MCF 10A (cell line): ENCODE measurements at places on chromosomes 1 and 21. TPM values are rescaled to one million over a fixed set of nuclear protein-coding genes. Genes with fewer than 3 reads are reported as not detected.

DNA sequence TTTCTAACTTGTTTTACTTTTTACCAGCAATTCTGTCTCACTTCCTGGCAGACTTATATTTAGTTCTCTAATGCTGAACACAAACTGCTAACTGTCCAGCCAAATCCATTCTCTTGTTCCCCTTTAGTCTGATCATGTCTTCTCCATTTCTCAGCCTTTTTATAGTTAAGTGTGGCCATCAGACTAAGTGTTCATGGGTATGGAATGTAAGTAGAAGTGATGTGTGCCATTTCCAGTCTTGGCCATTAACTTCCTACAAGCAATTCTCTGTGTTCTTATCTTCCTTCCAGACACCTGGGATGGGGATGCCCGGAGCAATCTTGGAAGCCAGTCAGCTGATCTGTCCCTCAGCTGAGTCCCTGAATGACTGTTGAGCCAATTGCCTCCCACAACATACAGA is 165.8 kb downstream of the ST6GALNAC3 start:
- H3K27ac ChIP-seq: no peak overlapping the region
- DNase-seq: no peak
- no peaks in the 10 kb centered on the region for H3K36me3 ChIP-seq
- no peak overlapping the region for H3K4me3 ChIP-seq
- no peaks in the 10 kb centered on the region for H3K27me3 ChIP-seq

CHIA gene
- not detected in 2 replicates for total RNA-seq

GRCh38 chr1:116949213-116949985 is 39.7 kb downstream of the PTGFRN start:
- no peak for DNase-seq
- no peaks in the 10 kb centered on the region for H3K27me3 ChIP-seq
- H3K27ac ChIP-seq: no peak overlapping the region
- H3K4me1 ChIP-seq: peaks cover 7% of the 10 kb centered on the region
- H3K4me3 ChIP-seq: no peak overlapping the region

GRCh38 chr1:32386676-32387392 is 7.4 kb downstream of the BSDC1 start:
- H3K36me3 ChIP-seq: peaks cover 36% of the 10 kb centered on the region
- no peak for DNase-seq
- no peak overlapping the region for H3K4me3 ChIP-seq
- no peak overlapping the region for H3K27ac ChIP-seq
- no peaks in the 10 kb centered on the region for H3K4me1 ChIP-seq

DNA sequence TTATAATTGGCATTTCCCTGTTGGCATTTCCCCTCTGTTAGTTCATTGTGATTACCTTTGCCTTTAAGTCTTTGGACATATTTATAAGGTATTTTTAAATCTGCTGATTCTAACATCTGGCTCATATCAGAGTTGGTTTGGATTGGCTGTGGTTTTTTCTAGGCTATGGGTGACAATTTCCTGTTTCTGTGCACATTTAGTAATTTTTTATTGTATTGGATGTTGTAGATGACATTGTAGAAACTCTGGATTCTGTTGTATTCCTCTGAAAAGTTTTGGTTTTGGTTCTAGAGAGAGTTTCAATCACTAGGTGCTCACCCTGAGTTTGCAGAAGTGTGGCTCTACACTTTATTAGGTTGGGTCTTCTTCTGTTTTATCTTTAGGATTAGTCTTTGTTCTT is 110.1 kb upstream of the ARHGEF16 start:
- H3K4me3 ChIP-seq: no peak overlapping the region
- H3K27me3 ChIP-seq: no peaks in the 10 kb centered on the region
- H3K27ac ChIP-seq: no peak overlapping the region
- H3K4me1 ChIP-seq: no peaks in the 10 kb centered on the region
- no peak for DNase-seq

S100A1 gene
- total RNA-seq: 0.74 TPM in 1 of 2 replicates, not detected in the other

CXADR gene
- total RNA-seq: 7.9 TPM in 2 replicates

DNA sequence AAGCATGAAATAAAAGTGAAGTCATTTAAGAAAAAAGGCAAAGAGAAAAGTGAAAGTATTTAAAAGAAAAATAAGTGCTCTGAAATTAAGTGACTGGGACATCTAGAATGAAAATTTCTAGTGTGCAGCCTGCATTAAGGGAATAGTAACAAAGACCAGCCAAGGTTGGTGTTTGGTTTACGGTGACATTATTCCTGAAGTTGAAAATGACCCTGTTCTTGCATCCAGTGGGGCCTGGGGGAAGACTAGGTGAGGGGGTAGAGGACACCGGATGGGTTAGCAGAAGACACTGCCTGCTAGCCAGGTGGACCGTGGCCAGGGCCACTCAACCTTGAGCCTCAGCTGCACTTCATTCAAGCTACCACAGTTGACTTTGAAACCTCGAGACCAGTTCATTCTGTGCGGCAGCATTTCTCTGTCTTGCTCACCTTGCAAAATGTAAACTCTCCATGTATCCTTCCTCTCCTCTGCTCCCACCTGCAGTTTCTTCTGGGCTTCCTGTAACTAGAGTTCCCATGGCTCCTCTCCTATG is 14.3 kb upstream of the KCNK1 start:
- H3K4me3 ChIP-seq: no peak overlapping the region
- DNase-seq: no peak
- no peaks in the 10 kb centered on the region for H3K36me3 ChIP-seq
- H3K27me3 ChIP-seq: peaks cover 19% of the 10 kb centered on the region
- H3K4me1 ChIP-seq: peaks cover 5% of the 10 kb centered on the region
- H3K27ac ChIP-seq: no peak overlapping the region

DNA sequence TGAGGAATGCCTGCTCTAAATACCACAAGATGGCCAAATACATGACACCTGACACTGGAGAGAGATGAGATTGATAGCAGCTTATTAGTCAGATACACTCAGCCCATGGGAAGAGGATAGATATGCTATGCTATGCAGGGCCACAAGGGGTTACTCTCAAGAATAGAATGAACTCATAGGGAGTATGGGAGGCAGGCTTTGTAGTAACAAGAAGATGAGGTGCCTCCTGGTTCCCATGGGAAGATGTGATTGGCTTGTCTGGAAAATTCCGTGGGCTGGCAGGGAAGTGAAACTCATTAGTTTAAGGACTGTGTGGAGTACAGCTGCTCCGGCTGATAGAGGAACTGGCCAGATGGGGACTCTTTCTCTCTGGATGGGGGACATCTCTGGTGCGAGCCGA is 16.5 kb downstream of the CCDC30 start:
- no peak overlapping the region for H3K4me3 ChIP-seq
- peak; percentile 16 for DNase-seq
- no peaks in the 10 kb centered on the region for H3K36me3 ChIP-seq
- H3K27ac ChIP-seq: no peak overlapping the region
- H3K4me1 ChIP-seq: no peaks in the 10 kb centered on the region
- no peaks in the 10 kb centered on the region for H3K27me3 ChIP-seq

GRCh38 chr1:80445033-80445432 is 1355.7 kb upstream of the ADGRL2 start:
- DNase-seq: peak; percentile 53
- no peak overlapping the region for H3K4me3 ChIP-seq
- peaks cover 11% of the 10 kb centered on the region for H3K4me1 ChIP-seq
- H3K27ac ChIP-seq: peak overlapping the region; percentile 61
- H3K27me3 ChIP-seq: no peaks in the 10 kb centered on the region

SH2D2A gene
- total RNA-seq: 19.2 and 27.9 TPM in 2 replicates

DNA sequence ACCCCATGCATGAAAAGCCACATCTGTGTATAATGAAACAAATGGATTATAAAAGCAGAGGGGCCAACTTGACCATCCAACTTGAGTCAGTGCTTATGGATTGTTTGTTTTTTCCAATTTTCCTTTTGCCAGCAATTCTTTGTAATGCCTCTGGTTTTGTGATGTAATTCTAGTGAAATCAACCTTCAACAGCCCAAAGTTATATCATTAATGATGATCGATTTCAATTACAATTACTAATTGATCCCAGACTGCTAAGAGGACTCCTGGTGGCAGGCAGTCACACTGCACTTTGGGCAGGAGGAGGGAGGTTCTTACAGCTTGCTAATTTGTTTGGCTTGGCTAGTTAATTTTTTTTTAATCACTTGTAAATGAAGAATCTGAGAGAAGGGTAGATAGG is 552.3 kb downstream of the NUF2 start:
- DNase-seq: no peak
- H3K4me1 ChIP-seq: peaks cover 19% of the 10 kb centered on the region
- H3K4me3 ChIP-seq: no peak overlapping the region
- H3K27ac ChIP-seq: peak overlapping the region; percentile 47

DNA sequence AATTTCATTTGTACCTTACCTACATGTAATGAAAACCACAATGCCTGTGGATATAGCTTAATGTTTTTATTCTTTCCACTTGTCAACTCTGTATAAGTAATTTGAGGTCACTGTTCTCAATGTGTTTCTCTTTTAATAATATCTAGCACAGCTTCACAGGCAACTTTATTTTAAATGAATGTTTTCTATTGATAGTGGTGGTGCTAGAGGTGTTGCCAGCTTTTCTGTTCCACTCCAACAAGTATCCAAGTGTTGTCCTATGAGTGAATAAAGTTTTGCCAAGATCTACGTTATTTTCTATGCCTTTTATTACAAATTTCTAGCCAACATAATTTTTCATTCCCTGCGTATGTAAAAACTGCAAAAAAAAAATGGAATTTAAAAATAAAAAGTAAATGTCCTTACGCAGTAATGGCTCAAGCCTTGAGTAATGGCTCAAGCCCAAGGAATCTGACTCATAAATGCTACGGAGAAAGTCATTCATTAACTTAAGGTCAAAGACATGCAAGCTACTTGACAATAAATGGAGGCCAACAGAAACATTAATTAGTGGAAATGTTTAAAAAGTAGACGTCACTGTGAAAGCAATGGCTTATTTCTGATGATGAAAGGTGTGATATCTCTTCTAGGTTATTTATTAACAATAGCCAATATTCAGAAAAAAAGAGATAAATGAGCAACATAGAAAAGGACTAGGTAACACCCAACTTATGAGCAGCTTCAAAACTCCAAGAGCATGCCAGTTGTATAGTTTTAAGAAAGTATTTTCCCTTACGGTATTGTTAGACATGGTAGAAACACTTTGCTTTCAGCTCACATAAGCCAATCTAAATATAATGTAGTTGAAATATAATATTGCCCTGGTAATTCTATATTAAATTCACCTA is 71.4 kb downstream of the SLC44A5 start:
- DNase-seq: peak; percentile 39
- no peaks in the 10 kb centered on the region for H3K4me1 ChIP-seq
- no peak overlapping the region for H3K27ac ChIP-seq
- H3K4me3 ChIP-seq: no peak overlapping the region

DNALI1 gene
- not detected in 2 replicates for total RNA-seq

PLA2G2F gene
- total RNA-seq: not detected in 2 replicates

GRCh38 chr21:28454564-28455252 is 538.0 kb downstream of the LTN1 start:
- no peak for DNase-seq
- H3K4me3 ChIP-seq: no peak overlapping the region
- H3K27ac ChIP-seq: no peak overlapping the region
- no peaks in the 10 kb centered on the region for H3K4me1 ChIP-seq
- no peaks in the 10 kb centered on the region for H3K36me3 ChIP-seq

- no peak overlapping the region for H3K4me3 ChIP-seq
- peaks cover 8% of the 10 kb centered on the region for H3K4me1 ChIP-seq
- no peaks in the 10 kb centered on the region for H3K27me3 ChIP-seq
- no peak for DNase-seq
- H3K27ac ChIP-seq: no peak overlapping the region
Measured at GRCh38 chr1:80221319-80221718, 1214.8 kb upstream of the ADGRL4 start.

NBPF20 gene
- 8.3 and 8.5 TPM in 2 replicates for total RNA-seq

TTC39A gene
- 0.35 and 1.2 TPM in 2 replicates for total RNA-seq
